NCI-H510A treated with DMSO at 0.1 percent for 48 hours (cell line): ENCODE measurements at places on chromosomes 13 and 19.
A peak's percentile ranks its signal among the peaks of the same experiment; 100 is the strongest.

DNA sequence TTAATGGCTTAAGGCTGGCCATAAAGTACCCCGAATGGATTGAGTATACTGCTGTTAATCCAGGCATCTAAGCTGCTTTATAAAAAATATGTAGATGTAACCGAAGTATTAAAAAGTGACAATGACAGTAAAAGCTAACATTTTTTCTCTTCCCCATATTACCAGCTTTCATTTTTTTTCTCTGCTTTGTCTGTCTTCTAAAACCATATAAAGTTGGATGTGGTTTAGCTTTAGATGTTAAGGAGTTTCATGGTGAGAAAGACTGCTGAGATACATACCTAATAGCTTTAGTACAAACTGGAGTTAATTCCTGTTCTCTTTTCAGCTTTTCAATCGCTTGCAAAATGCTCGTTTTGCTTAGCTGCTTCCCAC is 838 bp downstream of the AKAP11 start:
- DNase-seq = no peak

DNA sequence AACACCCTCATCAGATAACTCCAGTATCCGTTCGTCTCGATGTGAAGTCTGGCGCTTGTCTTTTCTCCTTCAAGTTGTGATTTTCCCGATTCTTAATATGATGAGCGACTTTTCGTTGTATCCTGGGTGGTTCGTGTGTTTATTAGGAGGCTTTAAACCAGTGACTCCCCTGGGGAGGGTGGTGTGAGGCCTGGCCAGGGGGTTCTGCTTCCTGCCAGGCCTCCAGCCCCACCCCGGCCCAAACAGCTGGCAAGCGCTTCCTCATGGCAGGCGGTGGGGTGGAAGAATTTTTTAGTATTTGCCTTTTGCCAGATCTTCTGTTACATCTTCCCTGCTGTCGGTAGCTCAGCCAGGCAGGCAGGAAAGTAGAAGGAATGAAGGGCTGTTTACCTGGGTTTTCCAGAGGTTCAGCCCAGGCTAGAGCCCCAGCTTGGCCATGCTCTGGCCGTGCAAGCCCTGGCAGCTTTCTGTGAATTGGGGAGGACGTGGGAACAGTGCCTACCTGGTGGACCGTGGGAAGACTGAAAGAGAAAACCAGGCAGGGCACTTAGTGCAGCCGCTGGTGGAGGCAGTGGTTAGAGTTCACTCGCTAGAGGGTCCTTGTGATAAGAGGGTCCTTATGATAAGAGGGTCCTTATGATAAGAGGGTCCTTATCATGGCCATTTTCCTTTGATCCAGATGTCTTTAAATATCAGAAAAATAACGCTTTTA is 37.7 kb upstream of the DCUN1D2 start:
- DNase-seq = peak; percentile 11

GRCh38 chr19:49949742-49950589 is 11.0 kb downstream of the SIGLEC11 start:
- DNase-seq = no peak

GRCh38 chr13:27627380-27627779 is 5.7 kb downstream of the POLR1D start:
- peak; percentile 25 for DNase-seq

GRCh38 chr19:6041071-6041470 is 63.1 kb upstream of the RANBP3 start:
- DNase-seq = no peak

DNA sequence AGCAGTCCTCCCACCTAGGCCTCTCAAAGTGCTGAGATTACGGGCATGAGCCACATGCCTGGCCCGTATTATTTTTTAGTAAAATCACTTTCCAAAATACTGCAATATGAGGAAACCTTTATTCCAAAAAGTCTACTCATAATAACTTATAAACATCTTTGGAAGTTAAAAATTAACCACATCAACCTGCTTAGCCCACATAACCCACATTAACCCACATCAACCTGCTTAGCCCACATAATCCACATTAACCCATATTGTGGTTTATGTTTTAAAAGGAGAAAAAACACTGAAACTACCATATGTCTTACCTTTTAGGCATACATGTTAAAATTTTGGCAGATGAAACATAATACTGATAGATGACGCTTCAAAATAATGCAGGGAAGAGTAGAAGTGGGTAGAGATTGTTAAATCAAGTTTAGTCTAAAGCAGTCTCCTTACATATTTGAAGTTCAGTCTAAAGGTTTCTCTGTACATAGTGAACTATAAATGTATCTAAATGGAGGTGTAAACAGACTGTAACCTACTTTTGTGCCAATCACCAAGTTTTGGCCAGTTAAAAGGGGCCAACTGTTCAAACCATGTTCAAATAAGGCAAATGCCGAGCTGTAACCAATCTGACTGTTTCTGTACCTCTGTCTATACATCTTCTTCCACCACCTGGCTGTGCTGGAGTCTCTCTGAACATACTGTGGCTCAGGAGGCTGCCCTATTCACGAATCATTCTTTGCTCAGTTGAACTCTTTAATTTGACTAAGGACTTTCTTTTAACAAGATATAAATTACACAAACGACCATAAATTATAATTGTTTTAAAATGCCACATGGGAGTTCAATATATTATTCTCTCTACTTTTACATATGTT is 14.5 kb downstream of the KPNA3 start:
- no peak for DNase-seq

DNA sequence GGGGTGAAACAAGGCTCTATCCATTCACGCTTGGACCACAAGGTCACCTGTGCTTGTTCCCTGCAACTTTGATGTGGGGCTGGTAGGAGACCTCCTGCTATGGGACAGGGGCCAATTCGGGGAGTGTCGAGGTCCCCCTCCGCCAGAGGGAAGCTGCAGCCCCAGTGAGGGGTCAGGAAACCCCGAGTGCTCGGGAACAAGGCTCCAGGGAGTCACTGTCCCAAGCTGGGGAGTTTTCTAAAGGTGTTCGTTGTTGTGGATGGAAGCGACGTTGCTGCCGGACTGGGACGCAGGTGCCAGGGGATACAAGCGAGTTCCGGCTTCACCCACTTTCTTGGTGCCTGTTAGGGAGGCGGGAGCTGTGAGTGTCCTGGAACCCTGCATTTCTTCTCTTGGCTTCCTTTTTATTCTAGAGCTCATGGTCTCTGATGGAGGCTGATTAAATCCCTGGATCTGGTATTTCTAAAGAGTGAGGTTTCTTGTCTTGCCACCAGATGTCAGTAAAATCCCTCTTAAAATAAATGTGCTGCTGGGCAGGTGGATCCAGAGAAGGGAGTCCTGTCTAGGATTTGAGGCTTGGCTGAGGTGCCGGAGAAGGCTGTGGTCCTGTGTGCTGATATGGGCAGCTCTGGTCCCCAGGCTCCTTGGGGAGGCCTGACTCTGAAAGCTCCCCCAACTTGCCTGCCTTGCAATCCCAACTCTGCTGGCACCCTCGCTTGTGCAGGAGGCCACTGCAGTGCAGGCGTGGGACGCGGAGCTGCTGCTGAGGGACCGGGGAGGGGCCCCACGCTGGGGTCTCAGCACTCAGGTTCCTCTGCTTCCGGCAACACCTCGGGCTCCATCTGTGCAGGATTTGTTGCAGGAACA is 153.9 kb downstream of the TEX29 start:
- peak; percentile 83 for DNase-seq

DNA sequence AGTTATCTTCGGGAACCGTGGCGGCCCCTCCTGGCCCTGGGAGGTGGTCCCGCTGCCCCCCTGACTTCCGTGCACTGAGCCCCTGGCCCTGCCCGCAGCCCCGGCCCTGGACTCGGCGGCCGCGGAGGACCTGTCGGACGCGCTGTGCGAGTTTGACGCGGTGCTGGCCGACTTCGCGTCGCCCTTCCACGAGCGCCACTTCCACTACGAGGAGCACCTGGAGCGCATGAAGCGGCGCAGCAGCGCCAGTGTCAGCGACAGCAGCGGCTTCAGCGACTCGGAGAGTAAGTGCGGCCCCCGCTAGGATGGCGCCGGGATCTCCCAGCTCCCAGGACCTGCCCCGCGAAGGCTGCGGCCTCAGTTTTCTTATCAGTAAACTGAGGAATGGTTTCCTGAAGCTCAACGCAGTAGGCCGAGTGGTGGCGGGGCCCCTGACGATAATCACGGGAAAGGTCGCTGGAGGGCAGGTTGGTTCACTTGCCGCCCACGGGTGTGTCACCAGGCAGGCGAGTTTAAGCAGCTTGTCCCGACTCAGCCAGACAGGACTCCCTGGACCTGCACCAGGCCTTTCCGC is 924 bp downstream of the RGCC start:
- DNase-seq = no peak

- no peak for DNase-seq
Measured at GRCh38 chr19:32662186-32662585, 12.8 kb downstream of the ANKRD27 start.

GRCh38 chr13:103965506-103966243 is 899.5 kb upstream of the SLC10A2 start:
- DNase-seq = no peak

GRCh38 chr19:15248648-15249527 is 16.6 kb upstream of the EPHX3 start:
- DNase-seq = no peak

DNA sequence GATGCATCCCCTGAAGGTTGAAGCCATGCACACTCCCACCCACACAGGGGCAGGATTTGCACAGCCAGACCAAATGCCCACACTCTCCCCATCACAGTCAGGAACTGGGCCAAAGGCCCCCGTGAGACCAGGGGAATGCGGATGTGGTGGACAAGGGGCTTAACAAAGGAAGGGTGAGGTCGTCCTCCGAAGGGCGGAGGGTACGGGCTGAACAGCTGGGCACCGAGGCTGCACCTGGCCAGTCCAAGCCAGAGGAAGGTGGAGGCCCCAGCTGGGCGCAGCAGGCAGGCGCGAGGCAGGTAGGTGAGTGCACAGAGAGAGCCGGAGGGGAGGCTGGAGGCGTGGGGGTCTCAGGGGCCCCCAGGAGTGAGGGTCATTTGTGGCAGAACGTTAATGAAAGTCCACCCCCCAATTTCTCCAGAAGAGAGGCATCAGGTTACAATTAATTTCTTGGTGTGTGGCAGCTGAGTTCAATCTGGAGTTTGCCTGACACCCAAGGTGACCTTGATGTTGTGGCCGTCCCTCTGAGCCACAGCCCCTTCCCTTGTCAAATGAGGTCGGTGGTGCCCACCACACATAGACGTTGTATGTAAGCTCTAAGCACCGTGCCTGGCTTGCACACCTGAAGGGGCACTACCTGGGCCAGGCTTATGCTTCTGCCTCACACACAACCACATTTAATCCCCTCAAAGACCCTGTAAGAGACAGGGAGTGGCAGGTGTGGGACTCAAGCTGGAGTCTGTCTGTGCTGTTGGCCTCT is 2.9 kb downstream of the KLK15 start:
- DNase-seq = no peak

DNA sequence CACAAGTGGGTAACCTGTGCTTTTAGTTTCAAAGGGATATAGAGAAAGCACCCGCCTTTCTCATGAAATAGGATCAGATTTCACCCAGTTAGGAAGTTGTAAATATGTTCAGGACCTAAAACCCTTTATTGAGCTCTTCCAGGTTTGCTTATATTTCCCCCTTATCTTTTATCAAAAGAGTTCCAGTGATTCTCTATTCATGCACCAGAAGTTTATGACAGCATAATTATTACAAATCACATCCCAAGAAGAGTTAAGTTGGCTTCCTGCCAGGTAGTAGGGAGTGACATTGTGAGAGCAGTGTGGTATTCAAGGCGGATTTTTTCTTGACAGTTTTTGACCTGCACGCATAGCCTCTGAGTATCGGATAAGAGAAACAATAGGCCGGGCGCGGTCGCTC is 190.3 kb downstream of the STK24 start:
- peak; percentile 34 for DNase-seq

DNA sequence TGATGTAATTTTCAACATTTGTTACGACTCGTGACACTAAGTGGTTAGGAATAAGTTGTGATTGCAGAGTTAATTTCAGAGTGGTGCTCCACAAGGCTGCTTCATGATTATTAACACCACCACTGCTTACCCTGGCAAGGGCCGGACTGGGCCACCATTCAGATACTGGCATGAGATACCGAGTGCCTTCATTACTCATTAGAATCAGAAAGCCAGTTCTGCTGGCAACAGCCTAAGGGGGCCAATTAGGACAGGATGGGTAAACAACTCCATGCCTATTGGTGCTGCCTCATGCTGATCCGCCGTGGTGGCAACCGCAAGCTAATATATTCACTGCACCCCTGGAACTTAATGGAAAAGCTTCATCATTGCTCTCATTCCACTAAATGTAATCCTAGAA is 575.1 kb downstream of the EFNB2 start:
- DNase-seq = no peak
